ENCODE measurements at places on chromosomes 4 and X. TPM values are rescaled to one million over a fixed set of nuclear protein-coding genes. Genes with fewer than 3 reads are reported as not detected.

Gene SPANXN4
- total RNA-seq = not detected

Gene ARHGEF6
- total RNA-seq = 11.3 TPM

Gene SYN1
- 0.09 TPM for total RNA-seq

Gene SPRY1
- total RNA-seq = 7.5 TPM

Gene CXorf66
- not detected for total RNA-seq

Gene GPRASP3
- 9.1 TPM for total RNA-seq

Gene PPARGC1A
- 0.69 TPM for total RNA-seq

All from bronchial smooth muscle cell (primary cell).